AG04450 (cell line): ENCODE measurements at places on chromosomes 12 and 14. TPM values are rescaled to one million over a fixed set of nuclear protein-coding genes. Genes with fewer than 3 reads are reported as not detected.

Gene SCARB1
- 10.3 and 17.9 TPM in 2 replicates for polyA plus RNA-seq

Gene LBHD2
- polyA plus RNA-seq, result not detected in 2 replicates

Gene PLBD1
- polyA plus RNA-seq, result 0.31 and 0.37 TPM in 2 replicates

Gene UBR7
- 25.4 and 30.7 TPM in 2 replicates for polyA plus RNA-seq

Gene TESPA1
- polyA plus RNA-seq, result not detected in 2 replicates

Gene PZP
- not detected in 2 replicates for polyA plus RNA-seq

Gene RNU4-1
- polyA plus RNA-seq, result under 0.01 TPM in 1 of 2 replicates, not detected in the other

Gene OR10P1
- not detected in 2 replicates for polyA plus RNA-seq

Gene FSCB
- not detected in 2 replicates for polyA plus RNA-seq

Gene RBM23
- 46.2 and 47.2 TPM in 2 replicates for polyA plus RNA-seq

Gene OR6C1
- polyA plus RNA-seq, result not detected in 2 replicates

Gene NRIP2
- polyA plus RNA-seq, result 0.66 and 0.99 TPM in 2 replicates

Gene KRT6C
- polyA plus RNA-seq, result not detected in 2 replicates

Gene OAS2
- 0.12 and 0.21 TPM in 2 replicates for polyA plus RNA-seq

Gene SLC8B1
- polyA plus RNA-seq, result 12.1 and 17.2 TPM in 2 replicates

Gene INHBE
- polyA plus RNA-seq, result 10.8 TPM in 2 replicates

Gene LRRC9
- polyA plus RNA-seq, result not detected in 2 replicates

Gene POU6F1
- 3.1 and 4.2 TPM in 2 replicates for polyA plus RNA-seq

Gene HSPA2
- 18.2 and 21.4 TPM in 2 replicates for polyA plus RNA-seq

Gene PGF
- polyA plus RNA-seq, result 0.55 and 0.63 TPM in 2 replicates

Gene MSRB3
- polyA plus RNA-seq, result 60.9 and 75.6 TPM in 2 replicates

Gene BEST3
- 0.14 TPM in 1 of 2 replicates, not detected in the other for polyA plus RNA-seq

Gene EPS8
- 56.2 and 69.9 TPM in 2 replicates for polyA plus RNA-seq

Gene IL26
- not detected in 2 replicates for polyA plus RNA-seq

Gene PCBP2
- 286 and 408 TPM in 2 replicates for polyA plus RNA-seq

Gene KLRG1
- 1.3 and 1.7 TPM in 2 replicates for polyA plus RNA-seq

Gene KLRB1
- not detected in 2 replicates for polyA plus RNA-seq

Gene FGF23
- not detected in 2 replicates for polyA plus RNA-seq

Gene RFLNA
- polyA plus RNA-seq, result not detected in 2 replicates

Gene LYSET
- 12.2 and 15.6 TPM in 2 replicates for polyA plus RNA-seq

Gene SRRM4
- not detected in 2 replicates for polyA plus RNA-seq

Gene KRT77
- not detected in 2 replicates for polyA plus RNA-seq

Gene OR6C2
- polyA plus RNA-seq, result not detected in 2 replicates

Gene SCN8A
- 9.6 and 12.5 TPM in 2 replicates for polyA plus RNA-seq

Gene KRT74
- polyA plus RNA-seq, result not detected in 2 replicates

Gene CACNA2D4
- 0.22 and 0.36 TPM in 2 replicates for polyA plus RNA-seq

Gene TTC7B
- polyA plus RNA-seq, result 36.0 and 37.7 TPM in 2 replicates

Gene KRT82
- polyA plus RNA-seq, result not detected in 2 replicates

Gene A2M
- 0.48 and 1.2 TPM in 2 replicates for polyA plus RNA-seq

Gene DPPA3
- not detected in 2 replicates for polyA plus RNA-seq

Gene SP7
- not detected in 2 replicates for polyA plus RNA-seq

Gene PTPRO
- polyA plus RNA-seq, result 0.10 and 0.16 TPM in 2 replicates

Gene PTPN6
- polyA plus RNA-seq, result 0.07 and 0.10 TPM in 2 replicates
